ENCODE measurements at places on chromosomes 5 and 9.

DNA sequence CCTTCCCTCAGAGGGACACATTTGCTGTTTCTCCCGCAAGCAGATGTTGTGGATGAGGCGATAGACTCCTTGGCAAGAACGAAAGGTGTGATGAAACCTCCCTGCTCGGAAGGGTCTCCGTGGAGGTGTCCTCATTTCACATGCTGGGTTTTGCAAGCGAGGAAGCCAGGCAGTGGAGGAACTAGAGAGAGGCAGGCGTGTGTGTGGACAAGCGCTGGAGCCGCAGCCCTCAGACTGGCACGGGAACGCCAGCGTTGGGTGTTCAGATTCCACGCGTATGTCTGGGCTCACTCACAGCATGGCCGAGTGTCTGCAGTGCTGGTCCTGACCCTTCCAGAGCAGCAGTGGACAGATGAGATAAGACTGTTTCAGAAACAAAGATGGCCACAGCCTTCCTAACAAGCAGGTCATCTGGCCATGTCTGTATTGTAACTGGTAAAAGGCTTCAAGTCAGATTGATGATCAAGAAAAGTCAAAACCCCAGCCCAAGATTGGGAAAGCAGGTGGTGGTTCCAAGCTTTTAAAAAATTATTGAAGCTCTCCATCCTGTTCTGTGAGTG, 35.0 kb upstream of the NCS1 start:
- no peak for DNase-seq

DNA sequence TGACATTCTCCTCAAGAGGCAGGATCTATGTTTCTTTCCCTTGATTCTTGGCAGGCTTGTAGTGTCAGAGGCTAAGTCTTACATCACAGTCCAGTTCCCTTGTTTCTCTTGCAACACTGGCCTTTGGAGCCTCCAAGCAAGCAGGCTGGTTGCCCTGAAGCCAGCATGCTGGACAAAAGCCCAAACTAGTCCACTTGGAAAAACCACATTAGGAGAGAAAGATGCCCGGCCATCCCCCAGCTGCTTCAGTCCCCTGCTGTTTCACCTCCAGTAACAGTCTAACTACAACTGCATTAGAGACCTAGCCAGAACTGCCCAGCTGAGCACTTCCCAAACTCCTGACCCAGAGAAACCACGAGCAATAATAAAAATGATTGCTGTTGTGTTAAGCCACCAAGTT, 87.6 kb downstream of the ADAMTS6 start:
- DNase-seq = no peak

GRCh38 chr9:135847833-135848232, 59.5 kb downstream of the CAMSAP1 start:
- DNase-seq = no peak

DNA sequence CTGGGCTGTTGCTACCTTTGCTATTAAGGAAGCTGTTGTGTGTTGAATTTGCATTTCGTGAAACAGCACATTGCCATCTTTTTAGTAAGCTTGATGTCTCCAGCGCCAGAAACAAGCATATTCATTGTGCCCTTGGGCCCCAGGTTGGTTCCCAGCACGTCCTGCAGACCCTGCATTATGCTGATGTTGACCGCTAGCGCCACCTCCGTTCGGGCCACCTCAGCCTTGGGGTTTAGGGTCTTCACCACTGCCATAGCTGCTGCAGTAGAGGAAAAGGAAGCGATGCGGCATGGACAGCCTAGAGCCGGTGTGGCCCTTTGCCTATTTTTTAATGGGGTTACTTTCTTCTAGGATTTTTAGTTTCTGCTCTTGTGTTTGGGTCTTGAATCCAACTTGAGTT, 23.8 kb upstream of the OTULIN start:
- DNase-seq = no peak

All from activated CD4-positive, alpha-beta T cell treated with anti-CD3 and anti-CD28 coated beads, Interleukin-10, Interleukin-2, amounts not matched to agents 100 ng/mL and 50 ng/mL, durations not matched to agents 16 hours and 8 hours (primary cell).